ENCODE measurements at places on chromosomes 13 and 19.

- DNase-seq: no peak
Observed at GRCh38 chr19:54030895-54031586, 32.7 kb downstream of the VSTM1 start.

DNA sequence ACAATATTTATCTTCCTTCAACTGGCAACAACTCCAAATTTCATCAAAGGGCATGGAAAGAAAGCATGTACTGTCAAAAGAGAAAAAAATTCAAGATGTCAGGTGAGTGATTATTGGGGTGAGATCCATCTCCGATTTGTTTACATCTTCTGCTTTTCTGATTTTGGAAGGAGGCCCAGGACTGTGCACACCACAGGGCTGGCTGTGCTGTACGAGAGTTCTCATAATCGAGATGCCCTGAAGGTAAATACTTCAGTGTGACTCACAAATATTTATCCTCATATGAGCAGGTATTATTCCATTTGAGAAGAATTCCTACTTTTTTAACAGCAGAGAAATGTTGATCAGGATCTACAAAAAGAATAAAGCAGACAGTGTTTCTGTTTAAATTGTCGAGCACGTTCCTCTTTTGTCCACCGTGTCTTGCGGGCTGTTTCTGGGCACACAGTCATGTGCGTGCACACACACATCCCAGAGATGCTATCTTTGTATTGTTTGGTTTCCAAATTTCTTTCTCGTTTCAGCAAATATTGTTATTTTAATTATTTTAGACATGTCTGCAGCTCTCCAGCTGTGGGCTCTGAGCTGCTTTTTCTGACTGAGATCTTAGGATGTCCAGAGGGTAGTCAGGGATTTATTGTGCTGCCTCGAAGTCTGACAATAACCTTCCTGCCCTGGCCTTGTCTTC is 103.8 kb downstream of the KL start:
- DNase-seq: no peak

DNA sequence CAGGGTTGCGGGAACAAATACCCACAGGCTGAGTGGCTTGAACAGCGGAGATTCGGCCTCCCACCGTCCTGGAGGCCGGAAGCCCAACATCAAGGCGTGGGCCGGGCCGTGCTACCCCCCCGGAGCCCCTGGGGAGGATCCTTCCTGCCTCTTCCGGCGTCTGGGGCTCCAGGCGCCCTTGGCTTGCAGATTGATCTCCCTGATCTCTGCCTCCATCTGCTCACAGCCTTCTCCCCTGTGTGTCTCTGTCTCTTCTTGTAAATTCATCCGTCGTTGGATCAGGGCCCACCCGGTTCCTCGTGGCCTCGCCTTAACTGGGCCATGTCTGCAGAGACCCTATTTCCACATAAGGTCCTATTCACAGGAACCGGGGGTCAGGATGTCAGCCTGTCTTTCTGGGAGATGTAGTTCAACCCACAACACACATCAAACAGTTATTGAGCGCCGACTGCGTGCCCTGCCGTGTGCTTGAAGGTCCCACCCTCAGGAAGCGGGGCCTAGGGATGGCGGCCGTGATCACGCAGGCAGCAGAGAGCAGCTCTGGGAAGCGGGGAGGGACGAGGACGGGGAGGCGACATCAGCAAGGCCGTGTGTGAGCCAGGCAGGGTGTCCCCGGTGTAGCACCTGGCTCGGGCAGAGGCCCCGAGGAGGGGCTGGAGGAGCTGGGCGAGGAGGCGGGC is 21.3 kb downstream of the HCN2 start:
- DNase-seq: peak; percentile 21

DNA sequence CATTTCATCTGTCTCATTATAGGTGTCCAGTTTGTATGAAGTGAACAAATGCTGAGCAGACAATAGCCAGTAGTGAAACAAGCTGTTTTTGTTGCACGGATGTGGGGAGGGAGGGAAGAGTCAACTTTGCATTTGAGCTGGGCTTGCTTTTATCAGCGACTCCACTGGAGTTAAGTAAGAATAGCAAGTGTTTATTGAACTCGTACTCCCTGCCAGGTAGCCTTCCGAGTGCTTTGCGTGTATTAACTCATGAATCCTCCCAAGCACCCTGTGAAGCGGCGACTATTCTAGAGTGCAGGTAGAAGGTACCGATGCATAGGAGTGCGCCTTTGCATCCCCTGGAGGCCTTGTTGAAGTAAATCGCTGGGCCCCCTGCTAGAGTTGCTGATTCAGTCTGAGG is 4.7 kb upstream of the ZNF444 start:
- no peak for DNase-seq

- DNase-seq: no peak
Observed at GRCh38 chr13:27483421-27483820, 33.1 kb upstream of the MTIF3 start.
